ENCODE measurements at places on chromosomes 5 and 9.

GRCh38 chr5:103849934-103850333 is 287.3 kb upstream of the NUDT12 start:
- H3K27me3 ChIP-seq = no peaks in the 10 kb centered on the region
- DNase-seq = no peak
- H3K4me3 ChIP-seq = no peak overlapping the region
- H3K36me3 ChIP-seq = no peaks in the 10 kb centered on the region

DNA sequence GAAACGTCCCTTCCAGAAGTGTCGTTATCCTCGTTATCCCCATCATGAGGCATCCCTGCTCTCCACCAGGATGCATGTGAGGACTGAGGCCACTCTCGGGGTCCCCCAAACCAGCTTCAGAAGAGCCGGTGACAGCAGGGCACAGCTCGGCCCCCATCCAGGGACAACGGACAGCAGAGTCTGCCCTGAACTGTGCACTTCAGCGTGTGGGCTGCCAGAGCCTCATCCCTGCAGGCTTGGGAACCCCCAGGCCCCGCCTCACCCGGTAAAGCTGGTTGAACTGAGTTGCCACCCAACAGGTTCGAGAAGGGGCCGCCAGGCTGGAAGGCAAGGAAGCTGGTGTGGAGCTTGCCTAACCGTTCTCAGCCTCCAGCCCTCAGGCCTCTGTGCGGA is 710 bp upstream of the CARD9 start:
- no peak overlapping the region for H3K27ac ChIP-seq
- no peaks in the 10 kb centered on the region for H3K27me3 ChIP-seq
- peaks cover 3% of the 10 kb centered on the region for H3K4me1 ChIP-seq
- H3K36me3 ChIP-seq = peaks cover 4% of the 10 kb centered on the region
- DNase-seq = no peak
- H3K4me3 ChIP-seq = no peak overlapping the region

GRCh38 chr9:114898741-114899140 is 31.6 kb downstream of the TNFSF8 start:
- H3K4me1 ChIP-seq = peaks cover 31% of the 10 kb centered on the region
- H3K4me3 ChIP-seq = no peak overlapping the region
- no peak overlapping the region for H3K27ac ChIP-seq
- peak; percentile 41 for DNase-seq
- H3K27me3 ChIP-seq = no peaks in the 10 kb centered on the region

DNA sequence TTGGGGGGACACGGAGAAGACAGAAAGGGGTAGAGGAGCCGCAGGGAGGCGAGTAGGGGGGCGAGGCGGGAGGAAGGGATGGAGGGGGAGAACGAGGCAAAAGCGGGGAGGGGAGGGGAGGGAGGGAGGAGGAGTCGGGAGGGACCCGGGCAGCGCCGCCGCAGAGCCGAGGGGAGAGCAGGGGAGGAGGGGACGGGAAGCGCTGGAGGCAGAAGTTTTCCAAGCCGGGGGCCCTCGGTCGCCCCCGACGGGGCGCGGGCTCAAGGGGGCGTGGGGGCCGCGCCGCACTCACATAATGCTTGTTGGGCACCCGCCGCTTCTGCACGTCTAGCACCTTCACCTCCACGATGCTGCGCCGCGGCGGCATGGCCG is 353 bp downstream of the SH3PXD2B start:
- H3K4me1 ChIP-seq = peaks cover 15% of the 10 kb centered on the region
- peaks cover 37% of the 10 kb centered on the region for H3K27me3 ChIP-seq
- DNase-seq = peak; percentile 19
- no peak overlapping the region for H3K27ac ChIP-seq

DNA sequence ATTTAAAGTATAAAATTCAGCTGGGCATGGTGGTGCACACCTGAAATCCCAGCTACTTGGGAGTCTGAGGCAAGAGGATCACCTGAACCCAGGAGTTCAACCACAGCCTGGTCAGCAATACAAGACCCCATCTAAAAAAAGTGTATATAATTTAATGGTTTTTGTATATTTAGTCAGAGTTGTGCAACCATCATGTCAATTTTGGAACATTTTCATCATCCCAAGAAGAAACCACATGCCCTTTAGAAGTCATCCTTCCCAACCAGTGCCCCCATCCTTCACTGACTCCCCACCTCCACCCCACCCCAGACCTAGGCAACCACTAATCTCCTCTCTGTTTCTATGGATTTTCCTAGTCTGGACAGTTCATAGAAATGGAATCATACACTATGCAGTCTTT is 18.8 kb upstream of the TEK start:
- no peak overlapping the region for H3K4me3 ChIP-seq
- DNase-seq = no peak
- H3K36me3 ChIP-seq = no peaks in the 10 kb centered on the region
- H3K27me3 ChIP-seq = peaks cover 10% of the 10 kb centered on the region

DNA sequence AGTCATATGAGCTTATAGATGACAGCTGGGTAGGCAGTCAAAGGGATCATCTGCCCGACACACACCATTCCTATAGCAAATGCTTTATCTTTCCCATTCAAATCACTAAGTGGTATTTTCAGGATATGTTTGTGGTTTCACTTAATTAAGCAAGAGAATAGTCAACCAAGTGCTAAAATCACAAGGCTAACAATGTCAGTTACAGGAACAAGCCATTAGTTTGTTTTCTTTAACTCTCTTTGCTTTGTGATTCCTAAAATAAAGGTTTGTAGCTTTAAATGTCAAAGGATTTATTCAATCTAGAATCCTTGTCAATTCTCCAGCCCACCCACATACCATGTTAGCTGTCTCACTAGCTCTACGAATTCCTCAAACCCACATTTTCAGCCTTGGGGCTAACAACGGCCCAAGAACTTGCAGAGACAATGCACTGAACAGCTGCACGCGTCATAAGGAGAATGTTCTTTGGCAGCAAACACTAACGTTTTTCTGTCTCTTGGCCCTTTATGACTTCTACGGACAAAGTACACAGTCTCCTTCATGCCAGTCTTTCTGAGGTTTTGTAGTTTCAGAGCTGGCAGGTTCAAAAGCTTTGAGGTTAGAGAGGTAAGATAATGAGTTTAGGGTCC is 56.6 kb downstream of the ELAVL2 start:
- H3K36me3 ChIP-seq = no peaks in the 10 kb centered on the region
- H3K27me3 ChIP-seq = no peaks in the 10 kb centered on the region
- H3K27ac ChIP-seq = no peak overlapping the region
- H3K4me1 ChIP-seq = no peaks in the 10 kb centered on the region
- H3K4me3 ChIP-seq = no peak overlapping the region
- no peak for DNase-seq

- no peaks in the 10 kb centered on the region for H3K36me3 ChIP-seq
- no peak for DNase-seq
- H3K4me1 ChIP-seq = peaks cover 2% of the 10 kb centered on the region
These were observed 76.5 kb upstream of the ATG10 start for GRCh38 chr5:81895307-81895706.

- peaks cover 5% of the 10 kb centered on the region for H3K36me3 ChIP-seq
- peak overlapping the region; percentile 98 for H3K4me3 ChIP-seq
- peak; percentile 52 for DNase-seq
- H3K27ac ChIP-seq = peak overlapping the region; percentile 98
These were observed 1.4 kb downstream of the CHD1 start for GRCh38 chr5:98927242-98927988.

- no peaks in the 10 kb centered on the region for H3K27me3 ChIP-seq
- no peaks in the 10 kb centered on the region for H3K36me3 ChIP-seq
- no peak overlapping the region for H3K27ac ChIP-seq
- no peaks in the 10 kb centered on the region for H3K4me1 ChIP-seq
These were observed 86.6 kb downstream of the FEM1C start for GRCh38 chr5:115458003-115458409.

- no peaks in the 10 kb centered on the region for H3K36me3 ChIP-seq
- peaks cover 41% of the 10 kb centered on the region for H3K4me1 ChIP-seq
- H3K27ac ChIP-seq = no peak overlapping the region
- DNase-seq = no peak
- H3K4me3 ChIP-seq = no peak overlapping the region
- H3K27me3 ChIP-seq = peaks cover 6% of the 10 kb centered on the region
These were observed 3.8 kb downstream of the TGFBI start for GRCh38 chr5:136032564-136032963.

DNA sequence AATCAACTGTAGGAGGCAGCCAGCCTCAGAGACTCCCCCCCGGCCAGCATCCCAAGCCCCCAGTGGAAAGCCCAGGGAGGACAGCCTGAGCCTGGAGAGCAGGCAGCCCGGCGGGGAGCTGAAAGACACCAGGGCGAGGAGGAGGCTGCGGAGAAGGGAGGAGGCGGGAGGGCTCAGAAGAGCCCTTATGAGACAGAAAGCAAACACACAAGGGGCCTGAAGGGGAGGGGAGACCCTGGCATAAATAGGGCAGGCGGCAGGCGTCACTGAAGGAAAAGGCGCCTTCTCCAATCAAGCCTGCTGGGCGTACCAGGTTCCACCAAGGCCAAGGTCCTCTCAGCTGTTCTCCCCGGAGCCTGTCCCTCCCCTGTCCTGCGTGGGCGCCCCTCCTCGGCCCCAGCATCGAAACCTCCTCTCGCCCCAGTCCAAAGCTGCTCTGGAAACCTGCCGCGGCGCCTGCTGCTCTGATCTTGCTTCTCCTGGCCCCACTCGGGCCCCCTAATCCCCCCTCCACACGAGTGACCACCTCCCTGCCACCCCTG is 1.3 kb downstream of the SLC9A3 start:
- H3K36me3 ChIP-seq = peaks cover 4% of the 10 kb centered on the region
- H3K27me3 ChIP-seq = peaks cover 38% of the 10 kb centered on the region
- no peak for DNase-seq
- peaks cover 14% of the 10 kb centered on the region for H3K4me1 ChIP-seq
- no peak overlapping the region for H3K27ac ChIP-seq

- no peaks in the 10 kb centered on the region for H3K36me3 ChIP-seq
- peaks cover 18% of the 10 kb centered on the region for H3K4me1 ChIP-seq
- no peak within 1 kb of the TSS for H3K4me3 ChIP-seq
- H3K27ac ChIP-seq = no peak within 1 kb of the TSS
These were observed at the start of gene IFNA2 for GRCh38 chr9:21385131-21385670. Gene IFNA2 (minus strand): TSS chr9:21385398. CDS start chr9:21385329, 69 bp downstream.

- no peak within 1 kb of the TSS for H3K4me3 ChIP-seq
- H3K4me1 ChIP-seq = peaks cover 10% of the 10 kb centered on the region
- peaks cover 1% of the 10 kb centered on the region for H3K36me3 ChIP-seq
- H3K27ac ChIP-seq = no peak within 1 kb of the TSS
- no peak for DNase-seq
- peaks cover 15% of the 10 kb centered on the region for H3K27me3 ChIP-seq
These were observed at the start of gene SMIM33 for GRCh38 chr5:139470821-139471300. Gene SMIM33 (plus strand): TSS chr5:139471004. CDS start chr5:139471122, 118 bp downstream.

DNA sequence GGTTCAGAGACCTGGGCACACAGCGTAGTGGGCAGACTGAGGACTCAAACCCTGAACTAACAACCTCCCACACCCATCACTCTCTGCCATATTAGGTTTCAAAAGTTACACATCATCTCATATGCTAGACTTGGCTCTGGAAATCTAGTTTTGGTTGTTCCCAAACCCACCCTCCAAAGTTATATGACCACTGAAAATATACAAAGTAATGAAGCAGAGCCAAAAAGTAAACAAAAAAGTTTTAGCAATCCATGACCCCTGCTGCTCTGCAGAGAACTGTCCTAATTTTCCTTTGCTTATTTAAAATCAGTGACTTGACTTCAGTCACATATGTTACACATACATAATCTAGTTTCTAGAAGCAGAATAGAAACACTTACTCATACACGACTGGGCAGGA is 155.6 kb upstream of the TAS2R1 start:
- DNase-seq = no peak
- H3K4me3 ChIP-seq = no peak overlapping the region
- H3K36me3 ChIP-seq = no peaks in the 10 kb centered on the region
- no peaks in the 10 kb centered on the region for H3K27me3 ChIP-seq
- no peak overlapping the region for H3K27ac ChIP-seq

DNA sequence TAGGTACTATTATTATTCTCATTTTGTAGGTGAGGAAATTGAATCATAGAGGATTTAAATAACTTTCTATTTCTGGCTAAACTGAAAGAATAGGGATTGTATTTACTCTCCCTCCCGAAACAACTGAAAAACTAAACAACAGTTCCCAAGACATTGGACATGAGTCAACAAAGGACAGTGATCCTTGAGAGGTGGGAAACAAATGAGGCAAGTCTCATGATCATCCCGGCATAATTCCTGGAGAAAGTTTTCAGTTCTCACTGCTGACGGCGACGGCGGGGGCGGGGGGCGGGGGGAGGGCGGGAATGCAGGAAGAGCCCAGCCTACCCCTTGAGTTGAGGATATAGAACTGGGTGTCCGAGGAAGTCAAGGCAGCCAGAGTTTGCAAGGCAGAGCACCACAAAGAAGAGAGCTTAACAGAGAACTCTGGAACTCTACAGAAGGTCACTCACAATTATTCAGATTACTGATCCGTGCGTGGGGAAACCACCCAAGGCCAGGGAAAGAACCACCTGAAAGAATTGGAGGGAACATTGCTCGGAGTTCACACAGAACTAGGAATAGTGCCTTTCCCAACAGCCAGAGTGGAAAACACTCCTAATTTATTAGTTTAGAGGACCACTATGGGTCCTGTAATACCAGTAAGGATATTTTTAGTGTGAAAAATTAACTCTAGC is 27.4 kb upstream of the WHRN start:
- peaks cover 2% of the 10 kb centered on the region for H3K36me3 ChIP-seq
- H3K27me3 ChIP-seq = peaks cover 4% of the 10 kb centered on the region
- peaks cover 6% of the 10 kb centered on the region for H3K4me1 ChIP-seq
- H3K27ac ChIP-seq = no peak overlapping the region
- H3K4me3 ChIP-seq = no peak overlapping the region

GRCh38 chr9:14766299-14766698 is 43.8 kb upstream of the CER1 start:
- DNase-seq = no peak
- no peaks in the 10 kb centered on the region for H3K36me3 ChIP-seq
- no peaks in the 10 kb centered on the region for H3K4me1 ChIP-seq

- no peak overlapping the region for H3K4me3 ChIP-seq
- no peaks in the 10 kb centered on the region for H3K36me3 ChIP-seq
- H3K27me3 ChIP-seq = no peaks in the 10 kb centered on the region
- no peak for DNase-seq
These were observed 290.8 kb upstream of the FBXL7 start for GRCh38 chr5:15209053-15209762.

DNA sequence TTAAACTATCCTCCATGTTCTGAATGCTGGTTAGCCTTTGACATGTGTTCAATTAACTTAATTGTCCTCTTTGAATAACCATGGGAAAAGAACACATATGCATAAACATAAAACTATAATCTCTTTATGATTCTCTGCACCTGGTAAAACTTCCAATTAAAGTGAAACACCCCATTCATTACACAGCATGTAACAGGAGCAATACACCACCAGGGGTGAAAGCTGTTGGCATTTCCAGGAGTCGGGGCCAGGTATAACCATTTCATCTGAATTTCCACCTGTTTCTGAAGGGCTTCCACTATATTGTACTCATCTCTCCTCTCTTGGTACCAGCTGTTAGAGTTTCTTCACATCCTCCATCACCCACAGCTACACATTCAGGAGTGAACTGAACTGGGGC is 303.8 kb downstream of the EDIL3 start:
- H3K27me3 ChIP-seq = no peaks in the 10 kb centered on the region
- H3K36me3 ChIP-seq = no peaks in the 10 kb centered on the region
- no peak overlapping the region for H3K4me3 ChIP-seq
- H3K4me1 ChIP-seq = no peaks in the 10 kb centered on the region
- no peak for DNase-seq

DNA sequence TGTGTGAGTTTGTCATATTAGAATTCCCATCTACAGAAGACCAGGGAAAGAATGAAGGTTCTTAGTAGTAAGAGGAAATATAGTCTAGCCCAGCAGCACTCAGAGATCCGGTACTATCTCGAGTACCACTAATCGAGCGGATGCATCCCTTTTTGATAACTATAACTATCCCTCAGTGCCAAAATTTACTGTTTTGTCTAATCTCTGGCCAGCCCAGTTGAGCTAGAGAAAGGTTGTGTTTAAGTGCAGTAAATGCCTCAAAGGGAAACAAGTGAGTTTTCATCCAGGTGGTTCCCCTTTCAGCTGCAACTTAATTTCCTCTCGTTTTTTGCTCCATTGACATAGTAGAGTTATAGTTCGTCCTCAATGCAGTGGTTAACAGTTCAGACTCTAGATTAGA is 146.7 kb downstream of the GPBP1 start:
- DNase-seq = no peak
- H3K27ac ChIP-seq = no peak overlapping the region
- H3K4me1 ChIP-seq = no peaks in the 10 kb centered on the region
- peaks cover 17% of the 10 kb centered on the region for H3K27me3 ChIP-seq
- H3K4me3 ChIP-seq = no peak overlapping the region

Measured in memory B cell (primary cell).